ENCODE measurements at places on chromosomes 11 and 22. TPM values are rescaled to one million over a fixed set of nuclear protein-coding genes. Genes with fewer than 3 reads are reported as not detected.

DNA sequence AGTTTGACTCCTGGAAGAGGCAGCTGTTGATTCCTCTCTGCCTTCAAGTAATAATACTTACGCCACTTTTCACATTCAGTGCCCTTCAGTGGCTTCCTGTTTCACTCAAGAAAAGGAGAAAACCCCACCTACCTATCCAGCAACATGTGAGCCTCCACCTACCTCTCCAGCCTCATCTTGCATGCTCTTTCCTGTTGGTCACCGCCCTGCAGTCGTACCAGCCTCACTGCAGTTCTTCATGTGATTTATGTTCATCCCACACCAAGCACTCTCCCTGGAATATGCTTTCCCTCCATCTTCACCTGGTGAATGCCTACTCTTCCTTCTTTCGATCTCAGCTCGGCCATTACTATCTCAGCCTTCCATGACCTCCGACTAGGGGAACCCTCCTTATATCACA is 21.8 kb upstream of the YWHAH start:
- H3K27me3 ChIP-seq, result no peaks in the 10 kb centered on the region
- H3K4me1 ChIP-seq, result no peaks in the 10 kb centered on the region
- DNase-seq, result no peak
- H3K27ac ChIP-seq, result no peak overlapping the region
- H3K4me3 ChIP-seq, result no peak overlapping the region

- H3K27ac ChIP-seq, result no peak overlapping the region
- no peaks in the 10 kb centered on the region for H3K27me3 ChIP-seq
- no peak for DNase-seq
- H3K36me3 ChIP-seq, result peaks cover 6% of the 10 kb centered on the region
- no peak overlapping the region for H3K4me3 ChIP-seq
Measured at GRCh38 chr11:68469122-68469521, 8.6 kb downstream of the PPP6R3 start.

DNA sequence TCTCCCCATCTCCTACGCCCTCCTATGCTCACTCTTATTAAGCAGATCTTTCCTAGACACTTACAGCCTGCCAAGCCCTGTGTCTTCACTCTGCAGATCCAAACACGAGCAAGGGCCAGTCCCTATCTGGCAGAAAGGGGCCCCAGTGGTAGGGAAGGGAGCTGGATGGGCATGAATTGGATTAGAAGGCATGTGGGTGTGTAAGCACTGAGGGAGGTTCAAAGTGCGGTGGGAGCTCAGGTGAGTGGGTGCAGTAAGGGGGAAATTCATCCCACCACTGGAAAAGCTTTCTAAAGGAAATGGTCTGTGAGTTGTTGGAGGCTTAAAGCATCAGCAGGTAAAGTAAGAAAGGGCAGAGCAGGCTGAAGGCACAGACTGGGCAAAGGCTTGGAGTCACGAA is 5.5 kb downstream of the TMEM132A start:
- DNase-seq, result no peak
- no peak overlapping the region for H3K4me3 ChIP-seq

APOL5 gene
- total RNA-seq, result not detected

DNA sequence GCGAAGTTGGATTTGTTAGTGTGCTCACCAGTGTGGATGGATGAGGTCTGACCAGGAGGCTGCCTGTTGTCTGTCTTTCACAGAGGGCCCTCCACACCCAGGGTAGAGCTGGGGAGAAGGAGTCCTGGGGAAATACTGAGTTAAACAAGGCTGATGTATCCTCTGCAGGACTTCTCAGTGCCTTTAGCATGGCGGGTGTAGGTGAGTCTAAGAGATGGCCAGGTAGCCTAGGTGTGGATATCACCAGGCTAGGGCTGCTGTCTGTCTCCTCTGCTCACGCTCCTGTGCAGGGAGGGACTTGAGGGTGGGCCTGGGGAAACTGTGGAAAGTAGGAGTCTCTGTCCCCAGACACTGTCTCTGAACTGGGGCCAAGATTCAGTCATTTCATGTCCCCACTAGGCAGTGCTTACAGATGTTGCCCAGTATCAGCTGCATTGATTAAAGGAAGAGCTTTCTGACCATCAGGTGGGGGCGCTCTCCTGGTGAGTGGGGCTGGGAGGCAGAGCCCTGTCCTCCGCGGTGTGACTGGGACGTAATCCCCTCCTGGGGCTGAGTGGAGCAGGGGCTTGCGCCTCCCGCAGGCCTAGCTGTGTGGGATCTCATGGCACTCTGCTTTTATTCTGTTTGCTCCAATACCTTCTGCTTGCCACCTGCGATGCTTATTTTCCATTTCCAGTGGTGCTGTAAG is 35.5 kb upstream of the CCDC188 start:
- H3K27me3 ChIP-seq, result no peaks in the 10 kb centered on the region
- no peaks in the 10 kb centered on the region for H3K36me3 ChIP-seq
- H3K4me3 ChIP-seq, result no peak overlapping the region
- DNase-seq, result no peak
- no peaks in the 10 kb centered on the region for H3K4me1 ChIP-seq
- H3K27ac ChIP-seq, result no peak overlapping the region

DNA sequence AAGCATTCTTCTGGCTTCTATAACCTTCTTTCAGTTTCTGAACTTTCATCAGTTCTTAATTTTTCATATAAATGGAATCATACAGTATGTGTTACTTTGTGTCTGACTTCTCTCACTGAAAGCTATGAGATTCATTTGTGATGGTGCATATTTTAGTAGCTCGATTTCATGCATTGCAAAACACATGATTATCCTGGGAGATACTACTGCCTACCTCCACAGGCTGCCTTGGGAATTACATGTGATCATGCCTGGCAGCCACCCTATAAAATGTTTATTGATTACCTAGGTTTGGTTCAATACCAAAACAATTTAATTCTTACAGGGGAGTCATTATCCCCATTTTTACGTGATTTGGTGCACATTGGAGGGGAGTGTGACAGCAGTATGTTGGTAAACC is 34.1 kb upstream of the PAK1 start:
- no peak overlapping the region for H3K27ac ChIP-seq
- H3K4me1 ChIP-seq, result no peaks in the 10 kb centered on the region
- no peak for DNase-seq
- no peak overlapping the region for H3K4me3 ChIP-seq
- H3K36me3 ChIP-seq, result no peaks in the 10 kb centered on the region

Data from CD8-positive, alpha-beta memory T cell (primary cell).